Effector CD4-positive, alpha-beta T cell (primary cell): ENCODE measurements at places on chromosomes 1 and 21.
A peak's percentile ranks its signal among the peaks of the same experiment; 100 is the strongest.

DNA sequence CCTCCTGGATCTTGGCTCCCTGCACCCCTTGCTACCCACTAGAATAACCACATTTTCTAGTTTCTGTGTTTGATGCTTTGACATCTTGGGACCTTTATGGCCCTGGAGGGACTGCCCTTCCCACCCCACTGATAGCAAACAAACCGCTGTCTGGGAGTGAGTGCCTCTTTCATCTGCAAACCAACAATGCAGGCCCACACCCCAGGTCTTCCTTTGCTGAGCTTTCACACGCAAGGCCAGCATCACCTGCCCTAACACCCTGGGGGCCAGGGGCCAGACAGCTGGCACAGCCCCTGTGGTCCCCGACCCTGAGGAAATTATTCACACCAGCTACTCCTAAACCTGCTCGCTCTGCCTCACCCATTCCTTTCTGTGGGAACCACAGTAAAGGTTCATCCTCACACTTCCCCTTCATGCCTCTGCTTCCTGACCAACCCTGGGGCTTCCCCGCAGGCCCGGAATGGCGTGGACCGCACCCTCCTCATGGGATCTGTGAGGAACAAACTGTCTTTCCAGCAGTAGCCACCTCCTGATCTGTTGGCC lies 15.4 kb downstream of the SLC2A7 start:
- no peak for DNase-seq

- no peak for DNase-seq
Observed at GRCh38 chr1:239457491-239458143, 71.2 kb downstream of the CHRM3 start.

DNA sequence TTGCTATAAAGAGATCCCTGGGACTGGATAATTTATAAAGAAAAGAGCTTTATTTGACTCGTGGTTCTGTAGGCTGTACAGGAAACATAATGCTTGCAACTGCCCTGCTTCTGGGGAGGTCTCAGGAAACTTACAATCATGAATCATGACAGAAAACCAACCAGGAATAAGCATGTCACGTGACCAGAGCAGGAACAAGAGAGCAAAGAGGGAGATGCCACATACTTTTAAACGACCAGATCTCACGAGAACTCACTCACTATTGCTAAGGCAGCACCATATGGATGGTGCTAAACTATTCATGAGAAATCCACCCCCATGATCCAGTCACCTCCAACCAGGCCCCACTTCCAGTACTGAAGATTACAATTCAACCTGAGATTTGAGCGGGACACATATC lies 49.8 kb upstream of the RCC1 start:
- DNase-seq, result no peak

- no peak for DNase-seq
Observed at GRCh38 chr21:46598581-46599572, 6.0 kb downstream of the S100B start.

DNA sequence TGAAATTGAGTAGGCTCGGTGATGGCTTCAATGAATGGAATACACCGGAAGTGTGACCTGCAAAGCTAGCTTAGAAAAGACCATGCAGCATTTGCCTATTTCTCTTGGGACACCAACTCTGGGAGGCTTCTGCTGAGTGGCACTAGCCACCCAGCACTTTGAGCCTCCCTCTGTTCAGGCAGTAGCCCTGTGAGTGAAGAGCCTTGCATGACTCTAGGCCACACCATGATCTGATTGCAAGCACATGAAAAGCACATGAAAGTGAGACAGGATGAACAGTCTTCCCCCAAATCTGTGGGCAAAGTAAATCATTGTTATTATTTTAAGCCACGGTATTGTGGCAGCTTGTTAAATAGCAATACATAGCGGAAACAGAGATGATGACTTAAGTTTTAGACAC lies 2.8 kb downstream of the CD48 start:
- DNase-seq, result peak; percentile 21

DNA sequence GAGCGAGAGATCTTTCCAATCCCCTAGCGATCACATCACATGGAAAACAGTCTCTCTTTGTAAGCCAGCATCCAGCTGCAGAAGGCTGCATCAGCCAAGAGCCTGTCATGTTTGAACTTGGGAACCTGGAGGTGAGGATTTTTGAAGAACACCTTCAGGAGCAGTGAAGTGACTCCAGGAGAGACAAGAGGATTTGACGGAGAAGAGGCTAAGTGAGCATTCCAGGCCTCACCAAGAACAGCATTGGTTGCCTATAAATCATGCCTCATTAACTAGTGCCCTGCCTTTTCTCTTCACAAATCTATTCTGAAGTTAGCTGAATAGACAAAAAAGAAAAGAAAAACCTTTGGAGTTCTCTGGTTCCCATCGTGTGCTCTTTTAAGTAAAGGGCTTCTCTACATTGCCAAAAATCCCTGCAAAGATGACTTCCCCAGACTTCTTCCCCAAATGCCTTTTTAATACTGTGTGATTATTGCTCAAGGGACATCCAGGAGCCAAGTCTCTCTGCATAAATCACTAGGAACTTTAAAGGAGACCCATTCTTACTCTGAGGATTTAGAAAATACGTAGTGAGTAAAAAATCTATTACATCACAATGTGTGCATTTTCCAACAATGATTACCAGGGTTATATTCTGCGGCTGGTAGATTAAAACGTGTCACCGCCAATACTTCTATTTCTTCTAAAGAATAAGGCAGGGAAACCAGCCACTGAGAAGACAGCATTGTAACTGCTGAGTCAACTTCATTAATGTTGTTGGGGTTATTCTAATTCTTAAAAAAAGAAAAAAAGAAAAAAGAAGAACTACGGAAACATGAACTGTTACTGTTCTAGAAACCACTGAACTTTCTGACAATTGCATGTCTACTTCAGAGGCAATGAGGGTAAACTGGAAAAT lies 95.2 kb downstream of the KIF14 start:
- no peak for DNase-seq

- no peak for DNase-seq
Observed at GRCh38 chr1:16017461-16018303, at the start of gene HSPB7. TSS of gene HSPB7 (minus strand) at chr1:16018043. CDS start at chr1:16017963, 80 bp downstream.

DNA sequence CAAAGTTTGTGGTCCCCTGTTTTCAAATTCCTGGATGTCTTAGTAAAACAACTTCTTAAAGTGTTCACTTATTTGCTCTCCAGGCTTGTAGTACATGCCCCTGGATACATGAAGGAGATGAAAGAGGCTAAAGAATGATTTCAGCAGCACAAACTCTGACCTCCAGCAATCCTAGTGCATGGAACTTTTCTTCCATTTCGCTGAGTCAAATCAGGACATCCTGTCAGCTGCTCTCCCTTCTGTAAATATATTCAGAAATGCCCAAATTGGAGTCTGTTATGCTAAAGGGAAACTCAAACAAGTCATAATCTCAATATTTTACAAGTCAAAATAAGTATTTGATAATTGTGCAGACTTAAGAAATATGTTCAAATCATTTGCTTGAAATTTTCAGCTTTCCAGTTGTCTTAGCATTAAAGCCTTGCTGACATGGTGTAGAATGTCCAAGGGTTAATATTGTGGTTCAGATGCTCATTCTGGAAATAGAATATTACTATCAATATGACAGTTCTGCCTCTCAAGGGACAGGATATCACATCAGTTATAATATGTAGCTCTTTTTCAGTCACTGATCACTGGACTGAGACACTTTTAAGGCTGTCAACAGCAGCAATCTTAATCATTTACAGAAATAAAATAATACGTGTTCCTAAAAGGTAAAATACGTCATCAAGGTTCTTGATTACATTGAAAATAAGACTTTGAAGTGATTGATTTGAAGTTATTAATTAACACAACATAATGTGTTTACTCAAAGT lies 1157.3 kb downstream of the PLA2G4A start:
- no peak for DNase-seq

GRCh38 chr1:44670751-44671640 lies 3.3 kb downstream of the TMEM53 start:
- no peak for DNase-seq

DNA sequence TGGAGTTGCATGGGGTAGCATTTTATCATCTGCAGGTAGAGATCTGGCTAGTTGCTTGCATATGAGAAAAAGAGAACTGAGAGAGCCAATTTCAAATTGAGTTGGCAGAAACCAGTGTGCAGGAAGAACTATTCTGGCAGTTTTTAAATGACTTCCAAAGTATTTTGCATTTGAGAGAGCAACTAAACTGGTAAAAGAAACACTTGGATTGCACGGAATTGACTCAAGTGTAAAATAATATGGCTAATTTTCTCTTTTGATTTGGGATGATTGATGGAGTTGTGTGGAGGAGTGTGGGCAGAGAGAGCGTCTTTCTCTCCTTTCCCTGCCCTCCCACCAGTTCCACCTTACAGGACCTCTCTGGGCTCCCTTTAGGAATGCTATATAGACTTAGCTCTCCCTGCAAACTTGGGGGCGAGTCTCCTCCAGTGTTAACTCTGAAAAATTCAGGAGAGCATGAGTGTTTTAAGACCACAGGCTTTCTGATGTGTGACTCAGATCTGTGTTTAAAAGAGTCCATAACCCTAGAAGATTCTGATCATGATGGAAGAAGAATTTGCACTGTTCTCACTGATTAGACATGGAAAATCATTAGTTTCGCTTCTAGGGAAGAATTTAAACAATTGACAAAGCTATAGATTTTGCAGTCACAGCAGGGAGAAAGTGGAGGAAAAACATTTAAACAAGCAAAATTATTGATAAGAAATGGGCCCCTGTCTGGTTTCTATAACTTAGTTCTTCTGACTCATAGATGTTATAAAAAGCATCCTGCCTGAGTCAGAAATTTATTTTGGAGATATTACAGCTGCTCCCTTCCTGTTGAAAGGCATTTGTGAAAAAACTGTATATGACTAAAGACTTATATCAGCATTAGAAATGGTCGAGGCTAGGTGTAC lies 24.9 kb upstream of the CTBS start:
- DNase-seq, result no peak

GRCh38 chr1:86259390-86259789 lies 102.8 kb upstream of the COL24A1 start:
- DNase-seq, result no peak

- DNase-seq, result no peak
Observed at GRCh38 chr1:111737216-111738132, 1.7 kb downstream of the INKA2 start.

GRCh38 chr1:166111430-166111829 lies 55.4 kb downstream of the FAM78B start:
- no peak for DNase-seq

DNA sequence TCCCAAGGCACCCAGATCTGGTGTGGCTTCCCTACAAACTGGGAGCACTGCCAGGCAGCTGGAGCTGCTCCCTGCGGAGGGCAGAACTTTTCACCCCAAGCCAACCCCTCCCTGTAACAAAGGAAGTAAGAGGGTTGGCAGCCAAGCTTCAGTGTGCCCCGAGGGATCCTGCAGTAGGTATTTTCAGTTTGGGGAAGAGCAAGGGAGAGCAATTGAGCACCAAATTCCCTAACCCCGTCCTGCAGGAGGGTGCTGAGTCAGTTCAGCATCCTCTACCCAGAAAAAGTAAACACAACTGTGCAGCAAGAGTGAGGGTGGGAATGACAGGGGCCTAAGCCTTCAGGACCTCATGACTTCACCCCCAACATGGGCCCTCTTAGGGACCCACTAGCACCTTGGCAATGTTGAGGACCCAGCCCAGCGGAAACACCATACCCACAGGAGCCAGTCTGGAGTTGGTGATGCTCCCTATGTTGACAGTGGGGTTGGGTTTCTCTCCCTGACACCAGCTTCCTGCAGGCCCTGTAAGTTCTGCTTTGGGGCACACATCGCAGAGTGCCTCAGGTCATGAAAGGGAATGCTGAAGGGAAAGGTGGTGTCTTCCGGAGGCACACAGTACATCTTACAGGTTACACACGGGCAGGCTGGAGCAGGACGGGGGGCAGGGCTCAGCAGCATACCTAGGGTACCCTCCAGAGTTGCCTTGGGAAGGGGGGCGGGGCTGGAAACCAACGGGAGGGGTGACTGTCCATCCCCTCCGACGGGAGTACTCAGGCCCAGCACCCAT lies 14.8 kb downstream of the SH3BP5L start:
- DNase-seq, result no peak

- peak; percentile 80 for DNase-seq
Observed at GRCh38 chr1:226702957-226703831, 35.9 kb downstream of the ITPKB start.

GRCh38 chr1:202112859-202113689 lies 9.6 kb upstream of the GPR37L1 start:
- DNase-seq, result no peak

- DNase-seq, result no peak
Observed at GRCh38 chr1:246582301-246583055, 16.2 kb downstream of the CNST start.

- DNase-seq, result no peak
Observed at GRCh38 chr1:205042911-205043806, at the start of gene CNTN2. TSS of gene CNTN2 (plus strand) at chr1:205043212. CDS start at chr1:205053186, 9,974 bp downstream.

DNA sequence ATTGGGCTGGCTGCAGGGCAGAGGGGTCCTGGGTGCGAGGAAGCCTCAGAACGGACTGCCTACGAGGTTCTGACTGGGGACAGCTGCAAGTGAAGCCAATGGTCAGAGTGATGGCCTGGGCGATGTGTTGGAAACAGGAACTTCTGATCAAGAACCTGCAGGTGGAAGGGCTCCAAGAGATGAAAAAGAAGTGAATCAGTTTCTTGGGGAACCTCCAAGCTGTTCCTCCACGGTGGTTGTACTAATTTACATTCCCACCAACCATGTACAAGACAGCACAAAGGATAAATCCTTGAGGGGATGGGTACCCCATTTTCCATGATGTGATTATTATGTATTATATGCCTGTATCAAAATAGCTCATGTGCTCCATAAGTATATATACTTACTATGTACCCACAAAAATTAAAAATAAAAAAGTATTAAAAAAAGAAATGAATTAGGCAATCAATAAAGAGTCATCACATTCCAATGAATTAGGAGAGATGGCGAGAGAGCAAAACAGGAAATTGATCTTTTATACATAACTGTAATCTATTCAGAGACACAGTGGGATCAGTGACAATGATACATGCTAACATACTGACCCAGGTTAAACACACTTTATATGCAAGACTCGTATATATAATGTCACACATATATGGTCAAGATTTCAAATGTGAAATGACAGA lies 58.1 kb downstream of the PTPN14 start:
- no peak for DNase-seq

GRCh38 chr21:25709684-25710265 lies 24.9 kb downstream of the ATP5PF start:
- DNase-seq, result no peak
